ENCODE measurements at places on chromosomes 12 and 14.

DNA sequence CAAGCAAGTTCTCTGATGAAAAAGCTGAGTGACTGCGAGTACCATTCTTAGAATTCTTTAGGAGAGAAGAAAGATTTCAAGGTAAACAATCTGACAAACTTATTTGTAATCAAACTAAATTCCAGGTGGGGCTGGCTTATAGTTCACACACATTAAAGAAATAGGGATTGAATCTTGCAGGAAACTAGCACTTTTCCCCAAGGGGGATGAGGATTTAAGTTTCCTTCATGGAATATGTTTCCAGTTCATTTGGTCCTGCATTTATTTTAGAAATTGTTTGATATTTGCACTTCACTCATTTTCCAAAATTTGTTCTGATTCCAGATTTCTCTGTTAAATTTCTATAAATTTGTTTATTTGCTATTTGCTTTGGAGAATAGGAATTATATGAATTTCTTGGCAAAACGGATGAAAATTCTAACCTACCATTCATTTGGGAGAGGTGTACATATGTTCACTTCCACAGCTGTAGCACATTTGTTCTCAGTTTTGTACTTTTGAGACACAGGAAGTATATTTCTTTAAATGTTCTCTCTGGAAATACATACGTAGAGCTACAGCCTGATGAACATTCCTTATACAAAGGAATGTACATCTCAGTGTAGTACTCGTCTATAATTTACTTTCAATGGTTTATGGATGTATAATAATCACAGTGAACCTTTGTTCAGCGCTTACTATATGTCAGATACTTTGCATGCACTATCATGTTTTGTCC, 145.5 kb downstream of the AKAP6 start:
- no peak for DNase-seq

DNA sequence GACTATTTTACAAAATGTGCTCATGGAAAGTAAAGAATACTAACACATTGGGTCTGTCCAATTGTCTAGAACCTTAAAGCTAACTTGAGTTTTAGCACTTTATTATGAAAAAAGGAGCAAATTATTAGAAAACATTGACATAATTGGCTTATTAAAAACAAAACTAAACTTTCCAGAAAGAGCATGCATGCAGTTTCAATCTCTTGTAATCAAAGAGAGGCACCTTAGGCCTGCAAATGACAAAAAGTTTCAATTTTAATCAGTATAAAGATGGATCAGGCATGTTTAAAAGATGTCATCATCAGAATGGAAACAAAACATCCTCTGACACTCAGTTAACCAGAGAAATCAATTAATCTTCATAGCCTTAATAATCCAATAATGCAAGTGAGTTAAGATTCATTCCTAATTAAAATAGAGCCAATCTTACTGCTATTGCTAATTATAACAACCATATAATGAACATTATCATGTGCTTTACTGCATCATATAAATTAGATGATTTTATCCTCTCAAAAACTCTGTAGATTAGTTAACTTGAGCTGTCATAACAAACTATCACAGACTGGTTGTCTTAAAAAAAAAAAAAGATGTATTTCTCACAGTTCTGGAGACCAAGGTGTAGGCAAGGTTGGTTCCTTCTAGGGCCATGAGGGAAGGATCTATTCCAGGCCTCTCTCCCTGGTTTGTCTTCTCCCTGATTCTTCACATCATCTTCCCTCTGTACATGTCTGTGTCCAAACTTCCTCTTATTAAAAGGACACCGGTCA, 131.4 kb downstream of the RPAP3 start:
- DNase-seq: no peak

DNA sequence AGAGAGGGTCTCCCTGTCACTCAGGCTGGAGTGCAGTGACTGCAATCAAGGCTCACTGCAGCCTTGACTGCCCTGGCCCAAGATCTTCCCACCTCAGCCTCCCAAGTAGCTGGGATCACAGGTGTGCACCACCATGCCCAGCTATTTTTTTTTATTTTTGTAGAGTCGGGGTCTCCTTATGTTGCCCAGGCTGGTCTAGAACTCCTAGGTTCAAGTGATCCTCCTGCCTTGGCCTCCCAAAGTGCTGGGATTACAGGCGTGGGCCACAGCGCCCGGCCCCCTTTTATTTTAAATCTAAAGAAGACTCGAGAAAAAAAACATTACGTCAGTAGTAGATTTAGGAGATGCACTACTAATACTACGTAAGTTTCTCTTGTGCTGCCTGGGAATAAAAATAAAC, 14.3 kb downstream of the FOS start:
- no peak for DNase-seq

DNA sequence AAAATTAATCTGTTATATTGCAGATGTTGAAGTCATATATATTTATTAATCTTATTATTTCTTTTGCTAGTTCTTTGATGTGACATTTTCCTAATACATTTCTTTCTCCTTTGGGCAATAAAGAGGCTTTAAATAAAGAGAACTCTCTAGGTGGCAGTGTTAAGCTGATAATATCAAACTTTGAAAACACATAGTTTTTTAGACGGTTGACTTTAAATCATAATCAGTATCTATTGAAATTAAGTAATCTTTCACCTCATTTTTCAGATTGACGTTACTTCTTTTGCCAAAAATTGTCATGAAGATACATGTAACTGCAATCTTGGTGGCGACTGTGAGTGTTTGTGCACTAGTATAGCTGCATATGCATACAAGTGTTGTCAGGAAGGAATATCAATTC, 130.8 kb upstream of the PTPRQ start:
- no peak for DNase-seq

DNA sequence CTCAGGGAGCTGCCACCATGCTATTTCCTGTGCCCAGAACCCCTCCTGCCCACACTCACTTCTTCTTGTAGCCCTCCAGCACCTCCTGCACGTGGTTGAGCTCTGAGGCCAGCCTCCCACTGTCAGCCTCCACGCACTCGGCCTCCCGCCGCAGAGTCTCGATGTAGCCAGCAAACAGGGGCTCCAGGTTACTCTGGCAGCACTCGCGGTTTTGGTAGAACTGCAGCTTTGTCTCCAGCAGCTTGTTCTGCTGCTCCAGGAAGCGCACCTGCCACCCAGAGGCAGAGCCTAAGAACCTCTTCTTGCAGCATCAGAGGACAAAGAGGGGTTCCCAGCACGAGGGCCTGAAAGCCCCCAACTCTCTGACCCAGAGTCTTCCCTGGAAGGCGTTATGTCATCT, 2.1 kb downstream of the KRT83 start:
- no peak for DNase-seq

DNA sequence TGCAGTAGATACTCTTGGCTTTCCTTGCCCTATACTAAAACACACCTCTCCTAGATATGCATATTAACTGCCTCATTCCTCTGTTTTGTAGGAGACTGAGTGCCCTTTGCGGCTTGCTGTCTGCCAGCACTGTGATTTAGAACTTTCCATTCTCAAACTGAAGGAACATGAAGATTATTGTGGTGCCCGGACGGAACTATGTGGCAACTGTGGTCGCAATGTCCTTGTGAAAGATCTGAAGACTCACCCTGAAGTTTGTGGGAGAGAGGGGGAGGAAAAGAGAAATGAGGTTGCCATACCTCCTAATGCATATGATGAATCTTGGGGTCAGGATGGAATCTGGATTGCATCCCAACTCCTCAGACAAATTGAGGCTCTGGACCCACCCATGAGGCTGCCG, 15.4 kb downstream of the TRAFD1 start:
- DNase-seq: no peak

DNA sequence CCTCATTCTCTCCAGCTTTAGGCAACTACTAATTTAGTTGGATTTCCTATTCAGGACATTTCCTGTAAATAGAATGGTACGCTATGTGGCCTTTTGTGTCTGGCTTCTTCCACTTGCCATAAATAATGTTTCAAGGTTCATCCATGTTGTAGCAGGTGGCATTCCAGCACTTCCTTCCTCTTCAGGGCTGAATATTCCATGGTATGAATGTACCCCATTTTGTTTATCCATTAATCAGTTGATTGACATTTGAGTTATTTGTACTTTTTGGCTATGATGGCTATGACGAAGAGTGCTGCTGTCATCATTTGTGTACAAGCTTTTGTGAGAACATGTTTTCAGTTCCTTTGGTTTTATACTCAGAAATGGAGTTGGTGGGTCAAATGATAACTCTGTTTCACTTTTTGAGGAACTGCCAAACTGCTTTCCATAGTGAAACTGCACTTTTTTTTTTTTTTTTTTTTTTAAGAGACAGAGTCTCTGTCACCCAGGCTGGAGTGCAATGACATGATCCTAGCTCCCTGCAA, 6.5 kb upstream of the CDK2AP1 start:
- no peak for DNase-seq

GRCh38 chr14:102323102-102323501, 3.6 kb downstream of the ZNF839 start:
- peak; percentile 76 for DNase-seq

DNA sequence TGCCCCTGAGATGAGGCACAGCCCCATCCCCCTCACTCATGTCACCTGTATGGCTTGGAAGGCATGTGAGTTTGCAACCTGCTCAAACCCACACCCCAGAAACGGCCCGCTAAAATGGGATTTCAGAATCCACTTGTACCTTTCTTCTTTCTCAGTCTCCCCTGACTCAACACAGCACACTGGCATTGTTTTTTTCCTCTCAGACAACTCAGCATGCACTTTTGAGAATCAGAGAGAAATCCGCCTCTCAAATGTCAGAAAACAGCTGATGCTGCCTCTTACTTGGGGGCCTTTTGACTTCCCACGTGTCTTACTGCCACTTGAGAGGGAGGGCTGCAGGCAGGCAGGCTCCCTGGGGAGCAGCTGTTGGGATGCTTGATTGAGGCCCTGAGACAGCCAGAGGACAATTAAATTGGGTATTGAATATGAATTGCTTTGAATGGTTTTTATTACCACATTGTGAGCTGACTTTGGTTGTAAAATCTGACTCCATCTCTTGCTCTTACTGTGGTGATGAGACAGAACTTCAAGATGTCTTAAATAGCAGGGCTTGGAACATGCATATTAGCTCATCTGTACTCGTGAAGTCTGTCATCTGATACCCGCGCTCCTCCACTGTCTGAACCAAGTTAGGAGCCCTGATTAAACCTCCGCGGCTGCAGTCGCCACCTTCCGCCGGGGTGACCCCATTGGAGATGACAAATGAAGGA, 96.6 kb downstream of the APAF1 start:
- no peak for DNase-seq

GRCh38 chr14:105883066-105884005, 357.0 kb downstream of the TMEM121 start:
- DNase-seq: no peak

DNA sequence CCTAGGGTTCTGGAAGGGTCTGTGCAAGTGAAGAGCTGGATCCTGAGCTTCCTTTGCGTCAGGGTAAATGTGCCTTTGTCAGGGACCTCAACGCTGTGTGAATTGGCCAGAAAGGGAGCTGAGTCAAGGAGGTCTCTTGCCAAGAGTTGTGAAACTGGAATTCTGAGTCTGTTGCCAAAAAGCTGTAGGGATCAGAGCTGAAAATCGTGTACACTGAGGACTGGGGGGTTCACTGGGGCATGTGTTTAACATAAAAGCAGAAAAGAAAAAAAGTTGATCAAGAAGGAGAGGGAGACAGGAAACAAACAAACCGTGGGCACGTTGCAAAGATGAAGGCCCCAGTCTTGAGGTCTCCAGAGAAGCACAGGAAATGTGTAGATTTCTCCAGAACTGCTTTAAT, 1081.5 kb downstream of the VRK1 start:
- peak; percentile 65 for DNase-seq

DNA sequence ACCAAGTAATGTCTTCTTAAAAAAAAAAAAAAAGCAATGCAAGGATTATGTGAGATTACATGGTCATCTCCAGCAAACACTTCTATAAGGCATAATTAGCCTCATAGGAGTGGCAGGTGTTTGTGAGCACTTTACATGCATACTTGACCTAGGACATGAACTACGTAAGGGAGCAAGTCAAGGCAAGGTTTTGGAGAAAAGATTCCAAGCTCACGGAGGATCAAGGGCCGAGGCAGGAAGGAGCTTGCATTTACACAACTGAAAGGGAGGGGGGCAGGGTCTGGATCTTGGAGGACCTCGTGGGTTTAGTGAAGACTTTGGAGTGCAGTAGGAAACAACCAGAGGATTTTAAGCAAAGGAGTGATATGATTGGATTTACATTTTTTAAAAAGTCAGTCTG, 112.5 kb downstream of the CCER1 start:
- no peak for DNase-seq

DNA sequence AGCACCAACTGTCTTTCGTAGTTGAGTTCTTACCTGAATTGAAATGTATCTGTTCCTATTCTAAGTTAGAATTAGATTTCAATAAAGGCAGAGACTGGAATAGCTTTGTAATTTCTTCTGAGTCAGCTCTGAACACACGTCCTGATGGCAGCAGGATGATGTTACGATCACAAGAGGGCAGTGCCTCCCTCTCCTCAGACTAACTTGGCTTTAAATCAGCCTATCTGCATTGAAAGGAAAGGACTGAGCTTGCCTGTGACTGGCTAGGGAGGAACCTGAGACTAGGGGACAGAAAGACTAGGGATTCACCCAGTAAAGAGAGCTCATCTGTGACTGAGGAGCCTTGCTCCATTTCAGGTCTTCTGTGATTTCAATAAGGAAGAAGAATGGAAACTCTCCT, 323.7 kb upstream of the OR4E1 start:
- no peak for DNase-seq

- no peak for DNase-seq
These were observed 3.2 kb upstream of the MMP19 start for GRCh38 chr12:55845785-55846496.

DNA sequence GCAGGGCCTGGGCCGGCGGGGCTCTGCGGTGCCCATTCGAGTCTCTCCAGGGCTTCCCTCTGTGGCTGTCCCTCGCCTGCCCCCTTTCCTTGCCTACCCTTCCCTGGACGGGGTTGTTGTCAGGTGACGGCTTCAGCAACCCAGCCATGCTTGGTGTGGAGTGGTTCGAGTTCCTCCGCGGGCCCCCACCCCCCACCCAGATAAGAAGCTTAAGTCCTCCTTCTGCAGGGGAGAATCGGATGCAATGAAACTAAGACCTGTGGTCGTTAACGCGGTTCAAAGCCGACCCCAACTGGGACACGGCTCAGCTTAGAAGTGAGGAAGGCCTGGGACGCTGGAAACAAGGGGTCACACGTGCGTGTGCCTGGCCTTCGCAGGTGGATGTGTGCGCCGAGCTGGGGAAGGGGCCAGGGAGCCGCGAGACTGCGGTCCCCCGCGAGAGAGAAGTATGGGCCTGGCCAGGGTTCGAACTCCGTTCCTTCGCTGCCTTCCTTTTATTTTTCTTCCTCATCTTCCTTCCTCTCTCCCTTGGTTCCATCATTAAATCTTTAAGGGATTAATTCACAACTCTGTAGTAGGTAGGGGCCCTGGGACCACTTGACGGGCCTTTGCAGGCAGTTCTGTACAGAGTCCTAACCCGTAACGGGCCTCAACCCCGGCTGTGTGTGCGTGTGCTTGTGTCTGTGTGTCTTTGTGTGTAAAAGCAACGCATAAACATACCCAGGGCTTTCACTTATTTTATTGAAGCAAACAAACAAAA, 3.5 kb downstream of the TTC6 start:
- no peak for DNase-seq

GRCh38 chr14:21043974-21044618, 1.9 kb downstream of the RNASE7 start:
- DNase-seq: no peak

GRCh38 chr12:52802442-52802841, 6.5 kb upstream of the KRT3 start:
- no peak for DNase-seq

GRCh38 chr12:120110550-120111501, 5.7 kb downstream of the RAB35 start:
- DNase-seq: no peak

All from MG63 (cell line).